ENCODE measurements at places on chromosomes 7 and 10. TPM values are rescaled to one million over a fixed set of nuclear protein-coding genes. Genes with fewer than 3 reads are reported as not detected.

- peak; percentile 25 for DNase-seq
These were observed 6.6 kb downstream of the CPA2 start for GRCh38 chr7:130273081-130273932.

- no peak for DNase-seq
These were observed 28.3 kb downstream of the WDR86 start for GRCh38 chr7:151381348-151382078.

DNA sequence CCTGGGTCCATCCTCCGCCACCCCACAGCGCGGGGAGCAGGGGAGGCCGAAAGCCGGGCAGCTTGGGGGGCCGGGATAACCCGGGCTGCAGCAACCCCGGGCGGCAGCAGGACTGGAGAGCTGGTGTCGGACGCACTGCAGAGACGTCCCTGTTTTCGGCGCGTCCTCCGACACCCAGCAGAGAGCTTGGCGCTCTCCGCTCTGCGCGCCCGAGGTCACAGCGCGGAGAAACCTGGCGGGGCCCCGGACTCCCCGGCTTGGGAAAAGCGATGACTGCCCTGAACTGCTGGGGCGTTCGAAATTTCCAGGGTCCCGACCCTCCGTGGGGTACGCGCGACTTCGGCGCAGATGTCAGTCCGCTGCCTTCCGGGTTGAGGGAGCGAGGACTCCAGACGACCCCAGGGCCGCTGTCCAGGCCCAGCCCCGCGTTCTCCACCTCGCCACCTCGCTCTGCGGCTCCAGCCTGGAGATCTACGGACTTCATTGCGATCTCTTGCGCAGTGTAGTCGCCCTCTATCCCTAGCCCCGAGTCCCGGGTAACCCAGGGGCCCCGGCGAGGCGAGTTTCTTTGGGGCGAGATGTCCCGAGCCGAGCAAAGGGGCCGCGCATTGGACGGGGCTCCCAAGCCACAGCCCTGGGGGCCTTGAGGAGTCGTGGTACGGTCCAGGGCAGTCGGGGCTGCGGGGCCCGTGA lies 617 bp upstream of the FOXI2 start:
- no peak for DNase-seq

GRCh38 chr7:85664341-85664740 lies 477.5 kb upstream of the SEMA3D start:
- DNase-seq = no peak

DNA sequence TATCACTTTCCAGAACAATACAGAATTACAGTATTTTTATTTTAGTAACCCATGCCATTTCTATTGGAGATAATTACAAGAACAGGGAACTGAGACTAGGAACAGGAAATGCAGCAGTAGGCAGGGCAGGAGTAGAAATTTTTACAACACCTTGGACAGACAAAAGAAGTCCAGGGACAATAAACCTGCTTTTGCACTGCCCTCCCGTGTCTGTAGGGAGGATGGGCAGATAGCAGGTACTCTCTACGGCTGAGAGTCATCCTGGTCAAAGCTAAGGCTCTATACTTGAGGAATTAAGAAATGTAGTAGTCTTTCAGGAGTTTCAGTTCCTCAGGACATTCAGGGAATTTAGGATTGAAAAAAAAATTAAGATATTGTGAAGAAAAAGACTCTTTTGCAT lies 63.4 kb downstream of the VAX1 start:
- no peak for DNase-seq

DNA sequence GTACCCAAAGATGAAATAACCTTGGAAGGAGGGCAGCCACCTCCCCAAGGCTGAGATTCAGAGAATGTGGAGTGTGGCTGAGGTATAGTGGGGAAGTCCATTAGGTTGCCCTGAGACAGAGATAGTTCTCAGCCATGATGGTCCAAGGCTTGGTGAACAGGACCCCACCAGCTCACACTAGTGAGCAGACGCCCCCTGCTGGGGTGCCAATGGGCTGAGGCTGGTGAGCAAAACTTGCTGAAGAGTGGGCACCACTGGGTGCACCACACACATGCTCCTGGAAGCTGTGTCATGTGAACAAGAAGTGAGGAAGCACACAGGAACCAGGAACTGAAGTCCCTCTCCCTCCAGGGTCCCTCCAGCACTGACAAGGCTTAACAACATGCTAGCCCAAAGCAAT lies 8.9 kb downstream of the FBXL13 start:
- DNase-seq = no peak

- no peak for DNase-seq
These were observed 166.3 kb downstream of the ZNF438 start for GRCh38 chr10:30865141-30865926.

DNA sequence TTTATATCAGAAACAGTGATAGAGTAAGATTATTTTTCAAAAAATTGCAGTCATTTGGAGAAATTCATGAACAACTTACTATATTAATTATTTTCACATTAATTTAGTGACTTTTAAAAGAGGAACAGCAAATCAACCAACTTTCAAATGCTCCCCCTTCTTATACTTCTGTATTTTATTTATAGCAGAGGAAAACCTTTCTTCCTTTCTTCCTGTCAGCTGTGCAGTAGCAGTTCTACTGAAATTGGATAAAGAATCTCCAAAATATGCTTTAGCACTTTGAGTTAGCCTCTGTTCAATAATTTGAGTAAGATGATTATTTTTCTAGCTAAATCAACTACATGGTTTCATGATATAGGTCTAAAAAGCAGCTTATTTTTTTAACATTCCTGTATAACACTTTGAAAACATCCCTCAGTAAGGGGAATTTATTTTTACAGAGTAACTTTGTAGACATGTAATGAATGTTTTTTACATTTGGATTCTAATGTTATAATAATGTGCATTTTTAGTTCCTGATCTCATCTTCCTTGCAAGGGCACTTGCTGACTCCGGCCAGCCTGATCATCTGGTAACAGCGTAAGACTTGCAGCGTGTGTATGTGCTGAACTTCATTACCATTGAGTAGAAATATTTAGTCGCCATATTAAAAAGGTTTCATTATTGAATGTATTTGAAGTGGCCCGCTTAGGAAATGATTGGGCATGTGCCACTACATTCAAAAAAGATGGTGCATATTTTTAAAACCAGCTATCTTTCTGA lies 158.3 kb upstream of the HDAC9 start:
- no peak for DNase-seq

DNA sequence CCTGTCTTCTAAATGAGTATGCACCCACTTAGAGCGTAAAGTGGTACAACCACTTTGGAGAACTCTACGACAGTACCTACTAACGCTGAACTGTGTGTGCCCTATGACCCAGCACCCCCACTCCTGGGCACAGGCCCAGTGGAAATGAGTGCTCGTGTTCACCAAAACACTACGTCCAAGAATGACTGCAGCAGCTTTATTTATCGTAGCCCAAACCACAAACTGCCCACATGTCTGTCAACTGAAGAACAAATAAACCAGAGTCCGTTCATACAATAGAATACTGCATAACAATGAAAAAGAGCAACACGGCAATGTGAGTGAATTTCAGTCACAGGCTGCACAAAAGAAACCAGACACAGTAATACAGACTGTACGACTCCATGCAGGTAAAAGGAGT lies 35.4 kb downstream of the TLL2 start:
- DNase-seq = no peak

DNA sequence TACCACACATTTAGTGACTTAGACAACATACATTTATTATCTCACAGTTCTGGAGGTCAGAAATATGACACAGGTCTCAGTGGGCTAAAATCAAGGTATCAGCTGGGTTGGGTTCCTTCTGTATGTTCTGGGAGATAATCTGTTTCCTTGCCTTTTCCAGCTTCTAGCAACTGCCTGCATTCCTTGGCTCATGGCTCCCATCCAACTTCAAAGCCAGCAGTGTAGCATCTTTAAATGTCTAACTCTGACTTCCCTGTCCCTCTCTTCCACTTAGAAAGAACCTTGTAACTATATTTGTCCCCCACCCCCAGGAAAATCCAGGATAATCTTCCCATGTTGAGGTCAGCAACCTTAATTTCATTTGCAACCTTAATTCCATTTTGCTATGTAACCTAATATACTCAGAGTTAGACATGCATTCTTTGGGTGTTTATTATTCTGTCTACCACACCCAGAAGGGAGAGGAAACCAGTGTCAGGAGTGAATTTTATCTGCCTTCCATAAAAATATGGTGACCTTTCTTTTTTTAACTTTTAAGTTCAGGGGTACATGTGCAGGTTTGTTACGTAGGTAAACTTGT lies 57.3 kb upstream of the SMIM30 start:
- DNase-seq = no peak

GRCh38 chr10:43980715-43981114 lies 332.0 kb upstream of the ZNF32 start:
- DNase-seq = no peak

DNA sequence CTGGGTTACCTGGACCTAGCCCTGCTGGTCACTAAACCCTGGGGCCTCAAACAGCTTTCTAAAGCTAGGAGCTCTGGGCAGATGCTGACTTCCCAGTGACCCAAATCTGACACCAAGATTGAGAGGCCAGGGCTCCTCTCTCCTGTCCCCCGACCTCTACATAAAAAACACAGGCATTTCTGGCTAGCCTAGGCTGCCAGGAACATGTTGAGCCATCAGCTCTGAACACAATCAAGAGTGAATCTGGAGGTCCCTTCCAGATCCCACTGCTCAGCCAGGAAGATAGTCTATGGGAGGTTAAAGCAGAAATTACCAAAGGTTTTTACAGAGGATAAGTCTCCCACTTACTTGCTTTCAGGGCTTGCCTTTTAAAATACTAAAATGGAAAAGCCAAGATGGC lies 22.1 kb upstream of the PDE1C start:
- no peak for DNase-seq

DNA sequence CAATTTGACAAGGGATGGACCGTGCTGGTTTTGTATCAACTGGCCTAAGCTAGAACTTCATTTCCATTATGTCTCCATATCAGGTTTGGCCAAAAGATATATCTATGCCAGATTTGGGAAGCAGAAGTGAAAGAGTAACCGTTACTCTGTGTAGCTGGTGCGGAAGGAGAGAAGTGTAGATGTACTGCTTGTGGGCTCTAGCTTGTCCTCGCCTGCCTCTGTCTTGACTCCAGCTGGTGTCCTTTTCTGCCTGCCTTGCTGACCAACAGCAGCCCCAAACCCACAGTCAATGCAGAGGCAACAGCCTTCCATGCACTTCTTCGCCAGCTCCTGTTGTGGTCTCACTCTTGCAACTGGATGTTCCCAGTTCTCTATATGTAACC lies 128.5 kb downstream of the KIF20B start:
- DNase-seq = no peak

- peak; percentile 82 for DNase-seq
These were observed 58.9 kb upstream of the NUPR2 start for GRCh38 chr7:56174875-56175760.

DNA sequence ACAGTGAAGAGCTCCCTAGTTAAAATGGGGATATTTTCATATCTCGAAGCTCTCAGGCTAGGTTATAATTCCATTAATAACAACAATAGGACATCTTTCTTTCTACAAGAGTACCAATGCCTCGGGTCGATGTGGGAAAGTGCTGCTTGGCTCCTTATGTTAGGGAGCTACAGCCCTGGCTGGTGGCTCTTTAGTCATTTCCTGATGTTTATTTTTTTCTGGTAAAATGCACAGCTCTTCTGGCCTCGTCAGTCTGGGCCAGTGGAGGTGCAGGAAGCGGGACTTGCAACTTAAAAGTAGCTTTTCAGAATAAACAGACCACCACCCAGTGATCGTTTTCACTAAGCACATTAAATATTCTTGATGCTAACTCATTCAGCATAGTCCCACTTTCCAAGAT lies 58.3 kb downstream of the MKX start:
- no peak for DNase-seq

DNA sequence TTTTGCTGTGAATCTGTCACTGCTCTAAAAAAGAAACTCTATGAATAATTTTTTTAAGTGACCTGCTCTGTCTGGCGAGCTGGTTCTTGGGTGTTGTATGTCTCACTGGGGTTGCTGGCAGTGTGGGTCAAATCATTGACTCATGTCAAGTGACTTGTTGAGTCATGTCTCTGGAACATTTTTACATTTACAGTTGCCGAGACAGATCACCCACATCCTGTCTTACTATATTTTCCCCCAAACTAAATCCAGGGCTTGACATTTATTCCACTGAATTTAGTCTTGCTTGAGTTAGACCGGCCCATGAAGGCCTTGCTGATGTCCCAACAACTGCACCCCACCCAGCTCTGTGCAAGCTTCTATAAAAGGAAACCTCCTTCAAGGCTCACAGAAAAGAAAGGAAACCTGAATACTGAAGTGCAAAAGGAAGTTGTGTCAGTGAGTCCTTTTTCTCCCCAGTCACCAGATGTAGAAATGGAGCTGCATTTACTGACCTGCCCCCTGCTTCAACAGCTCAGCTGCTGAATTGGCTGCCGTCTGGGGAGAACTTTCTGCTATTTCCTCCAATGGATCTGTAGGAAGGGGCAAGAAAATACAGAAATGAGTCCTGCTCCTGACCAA lies 290.3 kb downstream of the TNS3 start:
- DNase-seq = no peak

- no peak for DNase-seq
These were observed 289.3 kb upstream of the ZMIZ1 start for GRCh38 chr10:78779339-78779955.

DNA sequence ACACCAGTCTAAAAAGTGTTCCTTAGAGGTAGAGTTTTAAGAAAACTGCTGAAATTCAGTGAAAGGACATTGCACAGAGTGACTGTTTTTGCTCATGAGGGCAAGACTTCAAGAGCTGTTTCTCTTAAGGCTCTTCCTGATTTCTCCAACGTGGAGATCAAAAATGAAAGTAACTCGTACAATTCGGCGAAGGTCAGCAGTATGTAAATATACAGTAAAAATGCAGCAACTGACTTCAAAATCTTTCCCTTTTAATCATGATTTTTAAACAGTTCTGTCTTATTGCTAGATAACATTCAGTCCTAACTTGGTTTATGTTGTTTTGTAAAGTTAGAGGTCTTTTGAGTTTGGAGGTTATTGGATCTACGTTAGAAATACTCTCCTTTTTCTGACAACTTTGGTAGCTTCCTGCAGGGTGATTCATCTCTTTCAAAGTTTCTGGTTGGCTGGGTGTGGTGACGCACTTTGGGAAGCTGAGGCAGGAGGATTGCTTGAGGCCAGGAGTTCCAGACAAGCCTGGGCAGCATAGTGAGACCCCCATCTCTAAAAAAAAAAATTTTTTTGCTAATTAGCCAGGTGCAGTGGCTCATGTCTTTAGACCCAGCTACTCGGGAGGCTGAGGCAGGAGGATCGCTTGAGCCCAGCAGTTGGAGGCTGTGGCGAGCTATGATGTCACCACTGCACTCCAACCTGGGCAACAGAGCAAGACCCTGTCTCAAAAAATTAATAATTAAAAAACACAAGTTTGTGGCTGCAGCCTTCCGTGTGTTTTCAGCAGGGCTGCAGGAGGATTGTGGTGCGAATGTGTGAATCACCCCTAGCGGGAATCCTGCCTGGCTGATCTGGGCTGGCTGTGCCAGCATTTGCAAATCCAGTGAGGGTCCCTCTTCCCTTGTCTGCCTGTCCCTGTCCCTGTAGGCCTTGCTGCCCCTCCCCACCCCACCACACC lies 29.2 kb upstream of the AP5Z1 start:
- no peak for DNase-seq

The DEPP1 gene
- 45.1 TPM for total RNA-seq

The CYP3A5 gene
- total RNA-seq = 0.67 TPM

The HECW1 gene
- total RNA-seq = 4.7 TPM

The ECD gene
- total RNA-seq = 44.4 TPM

The CTNNA3 gene
- total RNA-seq = 0.79 TPM

The RNF32 gene
- 3.1 TPM for total RNA-seq

The SYNPO2L gene
- total RNA-seq = not detected

The JAZF1 gene
- total RNA-seq = 19.2 TPM

The OPALIN gene
- total RNA-seq = not detected

The BICC1 gene
- total RNA-seq = 12.4 TPM

The EGFR gene
- 75.0 TPM for total RNA-seq

The SPDYE6 gene
- not detected for total RNA-seq

The SFXN3 gene
- total RNA-seq = 56.8 TPM

The HACD1 gene
- total RNA-seq = 17.5 TPM

The MEPCE gene
- 47.9 TPM for total RNA-seq

The TMEM184A gene
- total RNA-seq = 0.44 TPM

All from thyroid gland (tissue), 4 donors.